Stimulated activated CD8-positive, alpha-beta memory T cell treated with anti-CD3 and anti-CD28 coated beads, Interleukin-15, amount 100 ng/mL, for 24 hours (primary cell): ENCODE measurements at places on chromosomes 1 and 21.

DNA sequence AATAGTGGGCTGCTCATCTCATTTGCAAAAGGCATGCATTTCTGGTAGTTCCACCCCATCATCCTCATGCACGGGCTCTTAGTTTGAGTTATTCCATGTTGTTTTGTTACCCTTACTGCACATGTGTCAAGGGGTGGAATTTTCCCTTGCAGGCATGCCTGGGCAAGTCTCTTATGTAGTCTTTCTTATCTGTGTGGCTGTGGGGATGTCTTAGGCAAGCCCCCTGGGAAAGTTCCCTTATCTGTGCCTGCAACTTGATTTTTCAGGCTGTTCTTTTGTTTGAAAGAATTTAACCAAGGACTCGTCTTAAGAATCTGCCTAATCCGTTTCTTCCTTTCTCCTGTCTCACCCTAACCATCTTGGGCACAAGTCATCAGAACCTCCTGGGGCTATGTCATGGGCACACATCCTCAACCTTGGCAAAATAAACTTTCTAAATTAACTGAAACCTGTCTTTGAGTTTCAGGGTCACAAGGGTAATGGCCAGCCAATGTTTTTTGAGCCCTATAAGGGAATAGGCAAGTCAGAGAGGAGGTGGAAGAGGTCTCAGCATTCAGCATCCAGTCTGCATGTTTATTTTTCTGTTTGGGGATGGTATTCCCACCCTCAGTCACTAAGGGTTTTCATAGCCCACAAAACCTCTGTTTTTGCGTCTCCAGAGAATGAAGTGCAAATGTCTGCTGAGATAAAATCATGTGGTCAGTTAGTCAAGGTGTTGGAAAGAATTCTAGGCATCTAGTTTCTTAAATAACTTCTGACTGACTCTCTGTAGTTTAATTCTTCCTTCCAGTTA is 579.7 kb downstream of the PLA2G4A start:
- DNase-seq = no peak

- DNase-seq = no peak
Observed at GRCh38 chr1:54356680-54357147, 49.5 kb downstream of the SSBP3 start.

DNA sequence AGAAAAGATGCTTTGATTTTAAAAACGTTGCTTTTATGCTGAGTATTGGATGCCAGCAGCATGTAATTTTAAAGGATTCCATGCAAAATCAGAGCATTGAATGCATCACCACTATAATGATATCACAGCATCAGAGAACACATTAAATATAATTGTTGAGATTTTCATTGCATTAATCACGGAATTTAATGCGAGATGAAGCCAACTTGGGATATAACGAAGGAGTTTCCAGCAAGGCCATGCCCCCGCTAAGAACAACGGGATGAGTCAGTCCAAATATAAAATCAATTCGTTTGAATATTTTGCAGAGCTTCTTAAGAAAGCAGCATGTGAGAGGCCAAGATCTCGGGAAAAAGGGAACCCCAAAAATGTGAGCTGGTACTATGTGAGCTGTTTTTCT is 423.4 kb upstream of the CHRM3 start:
- no peak for DNase-seq

GRCh38 chr1:159468321-159468720 is 28.8 kb downstream of the OR10J1 start:
- DNase-seq = no peak

- no peak for DNase-seq
Observed at GRCh38 chr1:214318356-214318755, 37.4 kb downstream of the SMYD2 start.

- no peak for DNase-seq
Observed at GRCh38 chr1:28308750-28309149, 20.1 kb upstream of the MED18 start.

GRCh38 chr1:84060781-84061180 is 61.8 kb upstream of the TTLL7 start:
- DNase-seq = no peak

DNA sequence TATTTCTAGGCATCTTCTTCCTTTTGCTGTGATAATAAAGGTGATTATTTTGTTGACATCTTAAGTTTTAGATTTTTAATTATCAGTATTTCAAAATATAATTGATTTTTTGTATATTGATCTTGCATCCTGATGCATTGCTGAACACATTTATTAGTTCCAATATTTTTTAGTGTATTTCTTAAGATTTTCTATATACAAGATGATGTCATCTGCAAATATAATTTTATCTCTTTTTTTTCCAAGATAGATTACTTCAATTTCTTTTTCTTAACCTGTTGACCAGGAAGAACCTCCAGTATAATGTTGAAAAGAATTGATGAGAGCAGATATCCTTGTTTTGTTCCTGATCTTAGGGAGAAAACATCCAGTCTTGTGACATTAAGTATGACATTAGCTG is 54.8 kb upstream of the LRRN2 start:
- no peak for DNase-seq

GRCh38 chr1:218496561-218496960 is 151.4 kb downstream of the TGFB2 start:
- DNase-seq = no peak

DNA sequence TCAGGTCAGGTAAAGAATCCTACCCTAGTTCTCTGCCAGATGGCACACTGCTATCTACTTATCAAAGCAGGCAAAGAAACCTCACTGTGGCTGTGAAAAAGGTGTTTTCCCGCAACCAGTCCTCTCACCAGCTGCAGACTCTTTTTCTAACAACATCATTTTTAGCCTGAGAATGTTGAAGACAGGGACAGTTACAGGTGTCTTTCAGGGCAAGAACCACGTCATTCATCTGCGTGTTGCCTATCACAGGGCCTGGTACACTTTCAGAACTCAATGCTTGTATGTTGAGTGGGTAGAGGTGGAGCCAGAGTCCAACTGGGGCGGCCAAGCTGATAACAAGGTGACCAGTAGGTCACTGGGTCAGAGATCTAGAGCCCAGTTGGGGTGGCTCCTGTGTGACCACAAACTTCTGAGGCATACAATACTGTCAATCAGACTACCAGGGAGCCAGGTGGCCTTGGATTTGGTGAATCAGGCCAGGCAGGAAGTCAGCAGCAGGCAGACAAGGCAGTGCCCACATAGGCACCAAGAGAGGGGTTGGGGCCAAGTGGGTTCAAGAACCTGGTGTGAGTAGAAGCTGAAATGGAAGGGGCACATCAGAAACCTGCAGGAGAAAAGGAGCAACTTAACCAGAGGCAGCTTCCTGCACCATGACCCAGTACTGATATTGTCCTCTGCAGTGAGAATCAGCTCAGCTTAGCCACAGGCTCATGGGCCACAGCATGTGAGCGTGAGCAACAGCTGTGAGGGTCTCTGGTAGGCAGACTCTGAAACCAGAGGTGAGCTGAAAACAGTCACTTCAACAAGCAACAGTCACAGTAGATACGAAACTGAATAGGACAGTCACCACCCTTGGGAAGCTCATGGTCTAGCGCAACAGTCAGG is 123.6 kb downstream of the DTL start:
- DNase-seq = no peak

DNA sequence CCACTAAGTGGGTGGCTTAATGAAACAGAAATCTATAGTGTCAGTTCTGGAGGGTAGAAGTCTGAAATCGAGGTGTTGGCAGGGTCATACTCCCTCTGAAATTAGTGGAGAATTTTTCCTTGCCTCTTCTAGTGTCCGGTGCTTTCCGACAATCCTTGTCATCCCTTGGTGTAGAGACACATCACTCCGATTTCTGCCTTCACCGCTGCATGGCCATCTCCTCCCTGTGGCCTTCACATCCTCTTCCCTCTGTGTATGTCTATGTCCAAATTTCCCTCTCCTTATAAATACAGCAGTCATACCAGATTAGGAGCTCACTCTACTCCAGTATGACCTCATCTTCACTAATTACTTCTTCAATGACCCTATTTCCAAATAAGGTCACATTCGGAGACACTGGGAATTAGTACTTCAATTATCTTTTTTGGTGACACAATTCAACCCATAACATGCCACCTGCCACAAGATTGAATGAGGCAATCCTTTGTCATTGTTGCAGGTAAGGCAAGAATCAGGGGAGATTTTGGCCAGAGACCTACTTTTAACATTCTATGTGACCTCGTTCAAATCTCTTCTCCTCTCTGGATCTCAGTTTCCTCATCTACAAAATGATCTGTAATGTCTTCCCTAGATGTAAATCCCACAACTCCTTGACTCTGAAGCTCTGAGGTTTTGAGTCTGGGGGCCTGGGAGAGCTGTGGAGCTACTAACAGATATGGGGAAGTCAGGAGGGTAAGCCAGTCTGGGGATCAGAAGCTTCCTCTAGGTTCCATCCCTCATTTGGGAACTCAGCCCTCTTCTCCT is 16.1 kb downstream of the NAV1 start:
- DNase-seq = no peak

GRCh38 chr1:216612291-216612690 is 110.9 kb downstream of the ESRRG start:
- no peak for DNase-seq

DNA sequence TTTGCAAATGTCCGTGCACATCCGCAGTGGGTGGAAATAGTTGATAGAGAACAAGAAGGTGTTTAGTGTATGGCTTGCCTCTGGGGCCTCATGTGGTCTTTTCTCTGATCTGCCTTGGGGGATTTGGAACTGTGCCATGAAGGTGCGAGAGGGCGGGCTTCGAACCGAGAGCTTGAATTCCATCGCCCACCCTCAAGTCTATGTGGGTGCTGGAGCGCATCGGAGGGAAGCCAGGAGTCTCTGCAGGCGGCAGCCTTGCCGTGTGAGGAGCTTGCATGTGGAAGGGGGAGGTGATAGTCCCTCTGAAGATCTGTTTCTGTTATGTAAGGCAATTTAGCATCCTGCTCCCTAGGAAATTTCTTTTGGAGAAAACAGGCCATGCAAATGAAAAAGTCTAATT is 119.6 kb downstream of the HUNK start:
- DNase-seq = no peak

- no peak for DNase-seq
Observed at GRCh38 chr1:111221633-111222291, 5.8 kb upstream of the CHI3L2 start.

DNA sequence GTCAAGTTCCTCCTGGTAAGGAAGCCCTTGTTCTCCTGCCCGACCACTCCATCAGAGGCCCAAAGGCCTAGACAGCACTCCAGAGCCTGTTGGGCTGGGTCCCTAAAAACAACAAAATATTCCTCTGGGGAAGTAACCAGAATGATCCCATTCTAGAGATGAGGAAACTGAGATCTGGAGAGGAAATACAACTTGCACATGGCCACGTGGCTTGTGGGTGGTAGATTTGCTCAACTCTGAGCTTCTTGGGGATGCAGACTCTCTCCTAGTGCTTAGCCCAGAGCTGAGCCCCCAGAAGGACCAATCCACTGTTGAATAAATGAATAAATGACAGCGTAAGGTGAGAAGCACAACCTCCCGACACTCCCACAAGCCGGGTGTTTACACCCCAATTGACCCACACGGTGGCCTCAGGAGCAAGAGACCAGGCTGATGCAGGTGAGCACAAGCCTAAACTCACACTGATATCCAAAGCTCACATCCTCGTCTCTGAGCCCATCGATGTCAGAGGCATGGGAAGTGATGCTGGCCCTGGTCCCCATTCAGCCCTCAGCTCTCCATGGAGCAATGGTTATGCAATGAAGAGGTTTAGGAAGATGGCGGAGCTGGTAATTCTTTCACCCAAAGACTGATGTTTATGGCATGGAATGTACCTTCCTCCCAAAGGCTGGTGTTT is 172.5 kb upstream of the EDN2 start:
- no peak for DNase-seq

DNA sequence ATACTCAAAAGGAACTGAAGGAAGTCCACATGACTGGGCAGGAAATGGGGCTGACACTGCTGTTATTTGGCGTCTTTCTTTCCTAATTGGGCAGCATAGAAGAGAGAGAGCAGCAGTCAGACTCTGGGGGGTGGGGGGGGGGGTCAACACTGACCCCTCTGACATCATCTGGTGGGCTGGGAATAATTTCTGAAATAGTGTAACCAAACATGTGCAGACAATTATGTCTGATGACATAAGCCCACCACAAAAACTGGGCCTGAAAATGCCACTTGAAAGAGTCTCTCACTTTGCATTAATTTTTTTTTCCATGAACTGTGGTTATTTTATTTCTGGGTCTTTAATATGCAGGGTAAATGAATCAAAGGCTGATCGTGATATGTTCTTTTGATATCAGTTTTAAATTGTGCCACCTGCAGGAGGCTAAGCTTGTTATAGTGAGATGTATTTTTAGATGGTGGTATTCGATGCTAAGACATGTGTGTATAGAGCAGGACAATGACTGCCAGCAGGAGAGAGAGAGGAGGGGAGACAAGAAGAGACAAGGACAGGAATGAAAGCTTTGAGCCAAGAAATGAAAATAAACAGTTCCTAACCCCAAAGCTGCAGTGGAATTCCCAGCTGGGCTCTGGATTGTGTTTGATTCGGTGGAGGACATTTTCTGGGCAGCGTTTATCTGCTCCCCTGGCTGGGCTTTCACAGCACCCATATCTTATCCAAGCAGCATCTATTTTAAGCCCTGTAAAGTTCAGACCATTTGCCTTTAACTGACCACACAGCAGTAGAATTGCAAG is 264.7 kb downstream of the PBX1 start:
- no peak for DNase-seq

DNA sequence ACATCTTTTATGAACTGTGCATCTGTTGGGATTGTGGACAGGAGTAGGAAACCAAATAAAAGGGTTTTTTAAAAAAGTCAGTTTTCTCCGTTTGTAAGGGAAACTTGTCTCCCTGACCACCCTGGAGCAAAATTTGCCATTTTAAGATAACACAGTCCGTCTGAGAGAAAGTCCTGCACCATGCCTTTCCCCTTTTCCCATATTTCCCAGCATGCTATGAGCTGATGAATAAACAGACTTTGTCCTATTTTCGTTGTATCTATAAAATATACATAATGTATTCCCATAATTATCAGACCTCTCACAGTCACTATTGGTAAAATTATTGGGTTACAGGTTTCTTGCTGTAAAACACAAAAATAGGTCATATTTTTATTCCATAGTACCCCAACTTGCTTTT is 1.7 kb upstream of the AKT3 start:
- DNase-seq = no peak

GRCh38 chr1:86548839-86549238 is 2.0 kb downstream of the CLCA4 start:
- DNase-seq = no peak

DNA sequence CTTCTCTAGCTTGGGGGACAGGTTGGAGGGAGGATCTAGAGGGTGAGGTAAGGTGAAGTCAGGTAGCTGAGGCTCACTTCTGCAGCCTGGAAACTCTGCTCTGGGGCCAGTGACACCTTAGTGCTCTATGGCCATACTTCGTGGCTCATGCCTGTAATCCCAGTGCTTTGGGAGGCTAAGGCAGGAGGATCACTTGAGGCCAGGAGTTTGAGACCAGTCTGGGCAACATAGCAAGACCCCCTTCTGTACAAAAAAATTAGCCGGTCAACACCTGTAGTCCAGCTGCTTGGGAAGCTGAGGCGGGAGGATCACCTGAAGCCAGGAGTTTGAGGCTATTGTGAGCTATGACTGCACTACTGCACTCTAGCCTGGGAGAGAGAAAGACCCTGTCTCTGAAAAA is 5.8 kb downstream of the LMNA start:
- DNase-seq = no peak

DNA sequence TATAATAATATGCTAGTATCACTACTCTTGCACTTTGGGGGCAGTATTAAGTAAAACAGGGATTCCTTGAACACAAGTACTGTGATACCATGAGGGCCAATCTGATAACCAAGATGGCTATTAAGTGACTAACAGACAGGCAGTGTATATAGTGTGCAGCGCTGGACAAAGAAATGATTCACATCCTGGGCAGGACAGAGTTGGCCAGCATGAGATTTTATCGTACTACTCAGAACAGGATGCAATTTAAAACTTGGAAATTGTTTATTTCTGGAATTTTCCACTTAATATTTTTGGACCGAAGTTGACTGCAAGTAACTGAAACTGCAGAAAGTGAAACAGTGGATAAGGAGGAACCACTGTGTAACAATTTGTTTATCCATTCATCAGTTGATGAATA is 74.6 kb downstream of the DNTTIP2 start:
- no peak for DNase-seq
